G401 (cell line): ENCODE measurements at places on chromosomes 3 and 15.

DNA sequence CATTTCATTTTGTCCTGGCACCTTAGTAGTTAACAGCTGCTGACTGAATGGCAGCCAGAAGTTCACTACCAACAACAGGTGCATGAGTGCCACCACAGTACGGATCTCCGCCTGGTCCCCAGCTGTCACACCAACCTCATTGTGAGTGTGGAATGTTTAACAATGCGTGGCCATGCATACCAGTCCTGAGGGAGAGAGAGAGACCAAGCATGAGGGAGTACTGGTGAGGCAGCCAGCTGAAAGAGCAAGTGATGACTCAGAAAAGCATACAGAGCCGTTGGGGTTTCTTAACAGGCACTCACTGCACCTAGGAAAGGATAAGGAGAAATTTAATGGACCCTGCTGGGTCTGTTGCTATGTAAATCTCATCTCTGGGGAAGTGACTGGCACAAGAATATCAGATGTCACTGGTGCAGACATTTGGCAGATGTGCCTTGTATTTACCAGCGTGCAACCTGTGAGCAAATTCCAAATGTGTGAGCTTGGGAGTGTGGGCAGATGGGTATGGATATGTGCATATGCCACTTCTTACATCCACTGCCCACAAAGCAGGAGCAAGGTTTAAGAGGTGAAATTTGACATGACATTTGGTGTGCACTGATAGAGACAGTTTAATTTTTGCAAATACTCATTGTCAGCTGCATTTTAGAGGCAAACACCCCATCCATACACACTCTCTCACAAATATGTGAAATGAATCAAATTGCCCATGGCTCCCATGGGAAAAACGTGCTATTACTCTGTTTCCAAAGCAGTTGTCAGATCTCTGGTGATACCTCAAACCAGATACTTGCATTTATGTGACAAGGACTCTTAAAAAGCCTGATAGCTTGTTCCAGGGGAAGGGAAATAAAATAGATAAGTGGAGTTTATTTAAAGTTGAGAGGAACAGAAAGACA is 245.2 kb upstream of the ARPP21 start:
- no peak for DNase-seq

- DNase-seq = no peak
Observed at GRCh38 chr3:182981038-182981380, 671 bp upstream of the DCUN1D1 start.

- peak; percentile 78 for DNase-seq
Observed at GRCh38 chr3:41202834-41203345, 3.6 kb downstream of the CTNNB1 start.

DNA sequence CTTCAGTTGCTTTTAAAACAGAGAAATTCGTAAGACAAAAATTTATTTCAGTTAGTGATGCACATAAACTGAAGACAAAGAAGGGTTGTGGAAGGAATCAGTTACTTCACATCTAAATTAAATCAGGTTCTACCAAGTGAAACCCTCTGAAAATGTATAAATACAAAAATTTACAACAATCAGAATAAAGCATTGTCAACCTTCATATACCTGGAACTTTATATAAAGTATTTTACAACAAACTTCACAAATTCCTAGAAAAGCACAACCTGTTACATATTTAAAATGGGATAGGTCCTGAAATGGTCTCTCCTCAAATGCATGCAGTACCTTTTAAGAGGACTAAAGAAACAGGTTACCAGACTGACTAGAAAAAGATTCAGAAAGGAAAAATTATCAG is 26.9 kb downstream of the ATOSA start:
- DNase-seq = no peak

DNA sequence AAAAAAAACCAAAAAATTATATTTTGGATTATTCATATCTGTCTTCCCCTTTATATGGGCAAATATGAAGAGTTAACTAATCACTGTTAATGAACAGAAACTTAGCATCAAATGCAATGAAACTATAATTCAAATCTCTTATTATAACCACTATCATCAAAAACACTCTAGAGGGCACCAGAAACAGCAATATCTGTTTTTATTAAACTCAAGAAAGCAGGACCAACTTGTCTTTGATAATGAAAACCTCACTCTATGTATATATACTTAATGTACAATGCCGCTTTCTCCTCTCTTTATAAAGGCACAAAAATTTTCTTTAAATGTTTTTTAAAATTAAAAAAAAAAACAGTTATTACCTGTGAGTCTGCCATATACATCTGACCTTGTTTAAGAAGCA is 92.7 kb downstream of the UACA start:
- no peak for DNase-seq

- DNase-seq = no peak
Observed at GRCh38 chr15:43908516-43909050, 81.8 kb downstream of the WDR76 start.

DNA sequence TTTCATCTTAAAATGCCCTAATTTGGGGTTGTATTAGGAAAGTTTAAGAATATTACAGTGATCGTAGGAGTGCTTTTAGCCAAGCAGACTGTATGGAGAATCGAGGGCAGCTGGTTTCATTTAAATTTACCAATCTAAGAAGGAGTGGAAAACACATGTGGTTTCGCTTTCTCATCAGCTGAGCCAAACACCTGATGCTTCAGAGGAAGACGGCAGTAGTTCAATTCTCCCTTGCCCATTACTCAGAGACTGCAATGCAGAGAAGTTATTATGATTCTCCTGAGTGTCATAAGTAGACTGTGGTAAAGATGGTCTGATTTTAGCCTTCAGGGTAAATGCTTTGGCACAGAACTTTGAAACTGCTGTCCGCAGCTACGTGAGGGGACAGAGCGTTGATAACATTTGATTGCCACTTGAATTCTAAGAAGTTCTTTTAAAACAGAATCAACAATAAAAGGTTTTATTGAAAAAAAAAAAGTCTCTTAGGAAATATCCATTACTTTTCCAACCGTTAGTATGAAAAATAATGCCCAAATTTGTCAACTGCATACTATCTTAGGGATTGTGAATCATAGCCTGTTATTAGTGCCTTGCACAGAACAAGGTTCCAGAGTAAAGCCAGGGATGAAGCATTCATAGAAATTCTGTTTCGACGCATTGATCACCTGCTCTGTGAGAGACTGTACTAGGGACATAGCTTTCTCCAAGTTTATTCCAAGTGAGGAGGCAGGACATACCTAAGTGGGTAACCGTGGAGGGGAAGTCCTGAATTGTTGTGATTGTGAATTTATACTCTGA is 25.6 kb downstream of the LYSMD4 start:
- DNase-seq = no peak

- peak; percentile 76 for DNase-seq
Observed at GRCh38 chr3:84959470-84960271, 882 bp downstream of the CADM2 start.

- no peak for DNase-seq
Observed at GRCh38 chr3:102089239-102089638, 239.9 kb downstream of the NFKBIZ start.

DNA sequence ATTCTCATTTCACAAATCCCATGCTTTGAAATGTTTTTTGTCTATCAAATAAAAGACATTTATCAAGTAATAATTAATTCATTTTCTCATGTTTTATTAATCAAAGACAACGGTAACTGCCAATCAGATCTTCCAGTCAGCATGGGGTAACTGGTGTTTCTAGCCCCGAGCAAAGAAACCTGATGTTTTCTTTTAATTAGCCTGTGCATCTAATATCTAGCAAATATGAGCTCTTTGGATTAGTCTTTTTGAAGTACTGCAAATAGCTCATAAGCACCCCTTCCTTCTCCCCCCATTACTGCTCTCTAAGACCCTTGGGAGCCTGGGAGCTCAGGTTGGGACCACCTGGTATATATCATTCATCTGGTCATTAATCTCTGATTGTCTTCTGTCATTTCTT is 43.1 kb upstream of the SRGAP3 start:
- no peak for DNase-seq

GRCh38 chr3:170470063-170471016 is 51.7 kb downstream of the CLDN11 start:
- DNase-seq = peak; percentile 86

GRCh38 chr3:194156095-194156494 is 20.1 kb downstream of the HES1 start:
- DNase-seq = no peak

GRCh38 chr15:89926158-89926557 is 13.4 kb upstream of the ARPIN start:
- DNase-seq = no peak

GRCh38 chr15:49387471-49387870 is 35.6 kb upstream of the FGF7 start:
- DNase-seq = no peak

GRCh38 chr3:77191014-77191413 is 151.1 kb downstream of the ROBO2 start:
- DNase-seq = no peak

DNA sequence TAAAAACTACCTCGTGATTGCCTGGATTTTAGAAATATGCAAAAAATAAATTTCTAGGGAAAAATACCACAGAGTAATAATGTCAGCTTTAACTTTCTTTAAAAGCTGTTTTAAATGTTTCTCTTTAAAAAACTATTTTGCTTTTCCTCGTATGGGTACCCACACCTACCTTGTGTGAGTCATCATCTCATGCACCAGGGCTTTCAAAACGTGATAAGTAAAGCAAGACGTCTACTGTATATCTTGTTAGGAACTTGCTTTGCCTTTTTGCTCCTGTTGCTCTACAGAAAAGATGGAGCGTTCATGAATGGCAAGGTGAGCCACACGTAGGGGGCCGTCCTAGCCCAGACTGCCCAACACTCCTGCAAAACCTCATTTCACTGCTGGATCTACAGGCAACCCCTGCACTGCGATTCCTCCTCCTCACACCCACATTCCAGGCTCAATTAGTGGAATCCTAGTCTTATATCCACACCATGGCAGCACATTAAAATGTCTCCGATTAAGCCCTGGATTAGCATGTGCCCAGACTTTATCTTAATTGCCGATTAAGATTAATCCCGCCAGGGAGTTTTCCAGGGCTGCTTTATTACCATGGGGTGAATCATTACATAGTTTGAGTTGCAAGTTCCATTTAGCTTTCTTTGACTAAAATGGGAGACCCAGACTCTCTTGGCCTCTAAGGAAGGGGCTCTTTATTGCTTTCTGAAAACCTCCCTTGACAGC is 293.6 kb upstream of the ICE2 start:
- no peak for DNase-seq

GRCh38 chr15:83887404-83887803 is 233.5 kb downstream of the ADAMTSL3 start:
- DNase-seq = no peak

- DNase-seq = no peak
Observed at GRCh38 chr15:38750786-38751185, 186.2 kb upstream of the RASGRP1 start.

DNA sequence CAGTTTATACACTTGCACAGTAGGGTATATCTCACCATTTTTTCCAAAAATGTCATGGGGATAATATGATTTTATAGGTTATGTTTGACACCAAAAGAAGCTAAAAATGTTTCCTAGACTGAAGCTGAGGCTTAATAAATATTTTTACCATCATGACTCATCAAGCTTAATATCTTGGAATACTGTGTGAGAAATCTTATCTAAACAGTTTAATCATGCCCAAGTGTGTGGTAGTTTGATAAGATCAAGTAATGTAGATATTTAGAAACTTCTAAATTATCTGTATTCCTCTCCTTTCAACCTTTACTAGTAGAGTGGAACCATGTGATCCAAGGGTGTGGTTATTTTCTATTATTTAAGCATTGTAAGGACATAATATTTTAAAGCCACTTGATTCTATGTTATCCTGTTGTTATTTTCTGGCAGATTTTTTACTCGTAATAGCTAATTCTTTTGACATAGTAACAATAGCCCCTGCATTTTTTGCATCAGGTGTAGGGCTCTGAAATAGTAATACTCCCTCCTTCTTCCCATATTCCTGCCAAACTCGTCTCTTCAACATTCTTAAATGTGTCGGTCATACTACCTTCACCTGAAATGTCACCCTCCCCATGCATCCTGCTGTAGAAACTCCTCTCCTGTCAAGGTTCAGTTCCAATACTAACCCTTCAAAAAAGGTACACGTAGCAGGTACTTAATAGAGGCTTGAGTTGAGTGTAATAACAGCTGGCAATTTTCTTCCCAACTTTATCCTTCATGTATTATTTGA is 729.6 kb downstream of the NLGN1 start:
- DNase-seq = no peak

DNA sequence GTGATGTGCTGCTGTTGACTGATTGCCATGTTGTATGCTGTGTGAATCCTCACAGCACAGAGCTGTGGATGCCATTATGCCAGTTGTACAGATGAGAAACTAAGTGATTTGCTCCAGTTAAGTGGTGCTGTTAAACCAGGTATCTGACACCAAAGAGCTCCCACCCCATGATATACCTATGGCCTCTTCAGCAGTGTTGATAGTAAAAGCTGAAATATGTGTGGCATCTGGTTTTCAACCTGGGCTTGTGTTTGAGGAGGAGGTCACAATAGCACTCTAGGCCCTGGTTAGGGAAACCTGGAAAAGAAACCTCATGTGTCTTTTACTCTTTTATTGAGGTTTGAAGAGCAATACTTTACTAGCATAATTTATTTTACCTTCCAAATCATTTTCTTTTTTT is 21.4 kb downstream of the RAD54L2 start:
- no peak for DNase-seq

- no peak for DNase-seq
Observed at GRCh38 chr3:52671676-52672075, 14.0 kb downstream of the PBRM1 start.

DNA sequence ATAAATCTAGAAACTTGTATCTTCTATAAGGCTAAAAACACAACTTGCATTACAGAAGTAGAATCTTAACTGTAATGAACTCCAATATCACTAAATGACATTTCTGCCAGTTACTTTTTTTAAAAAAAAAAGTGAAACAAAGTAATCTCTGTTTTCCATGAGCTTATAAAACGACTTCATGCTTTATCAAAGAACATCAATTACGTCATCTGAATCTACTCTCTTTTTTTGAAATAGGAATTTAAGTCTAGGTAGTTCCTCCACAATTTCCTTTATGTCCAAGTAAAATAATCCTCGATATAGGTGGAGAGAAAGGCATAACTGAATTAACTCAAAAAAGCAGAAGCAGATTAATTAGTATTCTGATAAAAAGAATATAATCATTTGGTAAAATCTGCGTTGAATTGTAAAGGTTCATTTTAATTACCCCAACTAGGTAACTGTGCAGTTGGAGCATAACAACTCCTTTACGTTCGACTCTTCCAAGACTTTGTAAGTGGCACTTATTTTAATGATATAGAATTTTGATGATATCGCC is 1.4 kb downstream of the UACA start:
- DNase-seq = no peak

GRCh38 chr3:15294929-15295328 is 37.5 kb downstream of the SH3BP5 start:
- peak; percentile 91 for DNase-seq

GRCh38 chr15:40790718-40791117 is 16.2 kb upstream of the ZFYVE19 start:
- no peak for DNase-seq

- peak; percentile 89 for DNase-seq
Observed at GRCh38 chr15:89115547-89115946, 27.3 kb downstream of the ABHD2 start.

DNA sequence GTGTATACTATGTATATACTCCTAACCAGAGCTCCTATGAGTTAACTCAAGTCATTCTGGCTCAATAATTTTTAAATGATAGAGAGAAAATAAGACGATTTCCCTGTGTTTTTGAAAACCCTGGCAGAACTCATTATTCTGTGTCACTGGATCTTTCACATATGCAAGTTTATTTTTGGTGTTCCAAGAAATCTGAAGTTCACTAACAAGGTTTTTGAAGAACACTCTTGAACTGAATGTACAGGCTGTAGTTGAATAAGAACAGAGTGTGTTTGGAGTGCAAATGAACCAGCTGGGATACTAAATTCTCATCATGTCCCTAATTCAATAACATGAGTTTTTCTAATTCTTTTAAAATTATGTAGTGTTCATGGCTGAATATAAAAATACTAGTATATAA is 466.9 kb upstream of the SUCLG2 start:
- no peak for DNase-seq
